Nucleus accumbens (tissue), 56 donors: ENCODE measurements at places on chromosomes 7 and 10.

DNA sequence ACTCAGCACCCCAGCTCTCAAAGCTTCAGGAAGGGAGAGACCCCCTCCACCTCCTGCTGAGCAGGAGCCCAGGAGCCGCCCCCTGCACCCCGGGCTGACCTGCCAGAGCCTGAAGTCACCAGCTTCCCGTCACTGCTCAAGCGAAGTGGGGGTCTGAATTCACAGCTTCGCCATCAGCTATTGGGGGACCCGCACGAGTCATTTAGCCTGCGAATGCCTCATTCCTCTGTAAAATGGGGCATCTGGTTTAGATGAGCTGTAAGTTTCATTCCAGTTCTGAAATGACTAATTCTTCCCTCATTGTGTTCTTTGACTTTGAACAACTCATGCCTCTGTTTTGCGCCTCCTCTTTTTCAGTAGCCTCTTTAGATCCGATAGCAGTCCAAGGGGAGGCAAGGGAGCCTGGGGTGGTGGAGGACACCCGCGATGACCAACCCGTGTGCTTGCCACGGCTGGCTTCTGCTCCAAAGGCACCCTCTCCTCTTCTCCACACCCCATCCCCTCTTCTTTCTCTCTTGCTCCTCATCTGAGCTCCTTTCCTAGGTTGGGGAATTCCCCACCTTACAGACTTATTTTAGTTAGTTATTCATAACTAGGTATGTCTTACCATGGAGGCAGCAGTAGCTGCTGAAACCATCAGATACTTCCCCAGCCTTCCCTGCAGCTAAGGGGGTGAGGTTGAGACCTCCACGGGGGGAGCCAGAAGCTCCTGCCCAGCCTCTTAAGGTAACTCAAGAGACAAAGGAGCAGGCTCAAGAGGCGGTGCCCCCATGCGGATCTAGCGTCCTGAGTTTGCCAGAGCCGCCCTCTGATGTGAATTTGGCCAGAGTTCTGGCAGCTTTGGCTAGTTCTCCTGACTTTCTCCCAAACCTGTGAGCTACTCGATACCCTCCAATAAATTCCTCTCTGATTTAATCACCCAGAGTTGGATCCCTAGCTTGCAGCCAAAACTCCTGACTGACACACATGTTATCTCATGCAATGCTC lies 47.7 kb downstream of the RBM17 start:
- no peak for DNase-seq

- DNase-seq, result no peak
These were observed 106.8 kb downstream of the NT5C2 start for GRCh38 chr10:103086261-103086660.

- no peak for DNase-seq
These were observed 40.4 kb downstream of the CREB3L2 start for GRCh38 chr7:137961200-137962177.

GRCh38 chr10:52387744-52388143 lies 73.7 kb downstream of the DKK1 start:
- no peak for DNase-seq

DNA sequence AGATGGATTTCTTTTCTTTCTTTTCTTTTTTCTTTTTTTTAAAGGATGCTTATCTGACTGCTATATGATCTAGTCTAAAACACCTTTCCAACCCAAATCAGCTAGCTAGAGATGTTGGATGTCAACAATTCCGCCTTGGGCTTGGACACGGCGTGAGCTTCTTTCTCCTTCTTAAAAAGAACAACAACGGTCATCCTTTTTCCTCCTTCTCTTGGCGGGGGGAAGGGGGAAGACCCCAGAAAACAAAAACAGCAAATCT lies 1.0 kb downstream of the BEND7 start:
- no peak for DNase-seq
